ENCODE measurements at places on chromosomes 1 and 21. TPM values are rescaled to one million over a fixed set of nuclear protein-coding genes. Genes with fewer than 3 reads are reported as not detected.

DNA sequence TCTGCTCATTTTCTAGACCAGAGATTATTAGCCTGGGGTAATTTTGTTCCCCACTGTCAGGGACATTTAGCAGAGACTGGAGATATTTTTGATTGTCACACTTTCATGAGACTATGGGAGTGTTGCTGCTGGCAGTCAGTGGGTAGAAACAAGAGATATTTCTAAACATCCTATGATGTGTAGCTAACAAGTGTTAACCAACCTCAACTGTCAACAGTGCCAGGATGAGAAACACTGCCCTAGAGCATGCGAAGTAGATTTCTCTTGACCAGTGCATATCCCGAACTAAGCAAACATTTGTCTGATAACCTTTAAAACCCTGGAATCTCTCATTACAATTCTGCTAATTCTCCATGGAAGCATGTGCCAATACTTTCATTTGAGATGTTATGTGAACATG is 607.4 kb upstream of the TMPRSS15 start:
- DNase-seq = no peak

GRCh38 chr1:200909071-200909470 is 14.4 kb downstream of the INAVA start:
- no peak for DNase-seq

OR2T33 gene
- total RNA-seq = not detected

DNA sequence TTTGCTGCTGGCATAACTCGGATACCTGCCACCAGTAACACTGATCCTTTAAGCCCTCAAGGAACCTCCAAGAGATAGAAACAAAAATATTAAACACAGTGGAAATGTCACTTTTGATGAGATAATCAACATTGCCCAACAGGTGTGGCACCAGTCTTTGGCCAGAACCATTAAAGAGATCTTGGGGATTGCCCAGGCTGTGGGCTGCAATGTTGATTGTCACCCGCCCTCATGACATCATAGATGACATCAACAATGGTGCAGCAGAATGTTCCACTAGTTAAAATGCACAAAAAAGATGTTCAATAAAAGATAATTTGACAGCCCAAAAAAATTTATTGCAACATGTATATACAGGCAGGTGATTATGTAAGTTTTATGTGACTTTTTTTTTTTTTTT is 20.2 kb upstream of the ZMYM1 start:
- no peak for DNase-seq

DNA sequence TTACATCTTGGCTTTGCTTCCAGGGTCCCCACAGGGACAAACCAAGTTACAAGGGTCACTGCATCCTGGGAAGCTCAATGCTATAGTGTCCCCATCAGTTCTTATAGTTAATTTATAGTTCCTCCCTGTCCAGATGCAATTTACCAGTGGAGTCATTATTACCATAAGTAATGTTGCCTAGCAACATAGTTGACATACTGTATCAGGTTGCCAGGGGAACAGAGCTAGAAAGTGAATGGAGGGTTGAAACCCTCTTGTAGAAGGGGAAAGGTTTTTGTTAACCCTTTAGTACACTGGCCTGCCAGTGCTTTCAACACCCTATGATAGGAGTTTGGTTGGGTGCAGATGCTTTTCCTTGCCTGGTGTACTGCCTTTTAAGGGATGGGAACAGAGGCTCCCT is 34.3 kb upstream of the TTC4 start:
- DNase-seq = no peak

DNA sequence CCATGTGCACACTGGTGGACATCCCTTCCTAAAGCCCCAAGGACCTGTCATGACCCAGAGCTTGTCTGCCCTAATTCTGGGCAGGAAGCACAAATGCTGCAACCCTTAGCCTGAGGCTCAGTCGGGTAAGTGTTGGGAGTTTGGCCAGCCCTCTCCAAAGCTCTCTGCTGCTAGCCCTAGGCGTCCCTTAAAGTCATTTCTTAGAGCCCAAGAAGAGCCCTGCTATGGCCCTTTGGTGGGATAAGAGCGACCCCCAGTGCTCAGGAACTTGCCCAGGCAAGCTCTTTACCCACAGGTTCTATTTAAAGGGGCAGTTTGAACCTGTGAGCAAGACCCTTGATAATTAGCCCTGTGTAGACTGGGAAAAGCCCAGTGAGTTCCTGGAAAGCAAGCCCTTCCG is 356.8 kb downstream of the RRAGC start:
- DNase-seq = no peak

- DNase-seq = no peak
Observed at GRCh38 chr1:45968941-45969666, 163.3 kb downstream of the PIK3R3 start.

PGM1 gene
- 17.3 TPM for total RNA-seq

DNA sequence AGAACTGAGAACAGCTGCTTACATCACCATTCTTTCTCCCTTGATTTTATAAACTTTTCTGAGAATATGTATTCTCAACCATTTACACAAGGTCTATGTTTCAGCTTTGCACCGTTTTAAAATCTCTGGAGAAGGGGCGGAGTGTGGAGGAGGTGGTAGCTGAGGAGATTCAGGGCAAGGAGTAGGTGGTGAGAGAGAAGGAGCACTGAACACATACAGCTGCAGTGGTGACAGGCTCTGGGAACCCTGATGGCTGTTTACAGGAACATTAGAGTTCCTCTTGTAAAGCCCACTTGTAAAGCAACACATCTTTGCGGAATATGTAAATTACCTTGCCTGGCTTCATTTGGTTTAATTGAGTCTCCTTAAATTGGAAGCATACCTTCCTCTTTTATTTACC is 89.7 kb downstream of the SMYD2 start:
- DNase-seq = no peak
